Activated CD4-positive, alpha-beta T cell treated with anti-CD3 and anti-CD28 coated beads, Interleukin-10, Interleukin-2, amounts not matched to agents 100 ng/mL and 50 ng/mL, durations not matched to agents 16 hours and 8 hours (primary cell): ENCODE measurements at places on chromosomes 5 and 9.

GRCh38 chr5:67639976-67640375 lies 443.4 kb upstream of the CD180 start:
- no peak for DNase-seq

- DNase-seq: peak; percentile 60
These were observed 23.9 kb upstream of the PPP3R2 start for GRCh38 chr9:101618698-101619097.

DNA sequence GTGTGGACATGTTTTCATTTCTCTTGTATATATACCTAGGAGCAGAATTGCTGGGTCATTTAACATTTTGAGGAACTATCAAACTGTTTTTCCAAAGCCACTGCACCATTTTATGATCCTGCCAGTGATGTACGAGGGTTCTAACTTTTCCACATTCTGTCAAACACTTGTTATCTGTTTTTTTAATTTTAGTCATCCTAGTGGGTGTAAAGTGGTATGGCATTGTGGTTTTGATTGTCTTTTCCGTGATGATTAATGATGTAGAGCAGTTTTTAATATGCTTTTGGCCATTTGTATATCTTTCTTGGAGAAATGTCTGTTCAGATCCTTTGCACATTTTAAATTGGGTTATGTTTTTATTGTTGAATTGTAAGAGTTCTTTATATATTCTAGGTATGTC lies 107.0 kb downstream of the MELK start:
- DNase-seq: no peak

GRCh38 chr5:178751286-178751685 lies 20.8 kb upstream of the ZNF354A start:
- DNase-seq: no peak

DNA sequence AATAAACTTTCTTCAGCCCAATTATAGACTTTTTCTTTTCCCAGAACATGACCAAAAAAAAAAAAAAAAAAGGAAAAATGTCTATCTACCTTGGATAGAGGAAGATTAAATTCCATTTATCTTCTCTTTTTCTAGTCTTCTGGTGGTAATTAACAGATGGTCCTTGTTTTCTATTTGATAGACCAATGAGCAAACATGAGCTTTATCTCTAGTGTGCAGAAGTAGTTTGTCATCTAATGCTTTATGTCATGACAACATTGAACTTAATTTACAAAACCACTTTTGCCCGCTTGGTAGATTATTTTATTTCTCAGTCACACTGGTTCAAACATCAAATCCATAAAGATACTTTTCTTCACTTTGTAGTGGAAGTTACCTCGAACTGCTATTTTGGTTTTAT lies 69.5 kb upstream of the ELL2 start:
- DNase-seq: no peak

DNA sequence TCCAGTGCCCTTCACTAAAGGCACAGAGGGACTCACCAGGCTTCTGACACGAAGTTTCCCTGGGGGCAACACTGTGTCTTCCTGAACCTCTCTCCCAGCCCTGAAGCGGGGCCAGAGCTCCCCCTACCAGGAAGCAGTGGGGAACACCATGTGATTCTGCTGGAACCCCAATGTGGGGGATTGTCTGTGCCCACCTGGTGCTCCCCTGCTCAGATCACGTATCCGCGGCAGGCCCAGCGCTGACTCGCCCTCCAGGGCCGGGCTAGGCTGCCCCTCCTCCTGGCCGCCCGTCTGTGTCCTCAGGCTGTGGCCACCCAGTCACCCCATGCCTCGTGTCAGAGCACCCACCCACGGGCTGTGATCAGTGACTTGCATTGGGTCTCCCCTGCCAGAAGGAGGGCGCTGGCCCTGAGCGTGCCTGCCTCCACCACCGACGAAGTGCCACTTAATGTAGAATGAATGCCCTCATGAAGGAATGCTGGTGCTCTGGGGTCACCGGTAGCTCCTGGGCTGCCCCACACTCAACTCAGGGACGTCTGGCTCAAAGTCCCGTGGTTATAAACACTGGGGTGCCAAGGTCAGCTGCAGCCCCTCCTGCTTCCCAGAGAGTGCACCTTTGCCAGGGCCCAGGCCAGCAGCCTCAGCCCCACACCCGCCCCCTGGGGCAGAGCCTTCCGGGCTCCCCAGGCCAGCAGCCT lies 22.1 kb downstream of the SARDH start:
- no peak for DNase-seq

DNA sequence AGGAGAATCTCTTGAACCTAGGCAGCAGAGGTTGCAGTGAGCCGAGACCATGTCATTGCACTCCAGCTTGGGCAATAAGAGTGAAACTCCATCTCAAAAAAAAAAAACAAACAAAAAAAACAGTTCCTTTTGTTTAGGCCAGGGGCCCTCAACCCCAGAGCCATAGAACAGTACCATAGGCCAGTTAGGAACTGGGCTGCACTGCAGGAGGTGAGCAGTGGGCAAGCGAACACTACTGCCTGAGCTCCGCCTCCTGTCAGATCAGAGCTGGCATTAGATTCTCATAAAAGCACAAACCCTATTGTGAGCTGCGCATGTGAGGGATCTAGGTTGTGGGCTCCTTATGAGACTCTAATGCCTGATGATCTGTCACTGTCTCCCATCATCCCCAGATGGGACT lies 49.1 kb upstream of the SUB1 start:
- no peak for DNase-seq

DNA sequence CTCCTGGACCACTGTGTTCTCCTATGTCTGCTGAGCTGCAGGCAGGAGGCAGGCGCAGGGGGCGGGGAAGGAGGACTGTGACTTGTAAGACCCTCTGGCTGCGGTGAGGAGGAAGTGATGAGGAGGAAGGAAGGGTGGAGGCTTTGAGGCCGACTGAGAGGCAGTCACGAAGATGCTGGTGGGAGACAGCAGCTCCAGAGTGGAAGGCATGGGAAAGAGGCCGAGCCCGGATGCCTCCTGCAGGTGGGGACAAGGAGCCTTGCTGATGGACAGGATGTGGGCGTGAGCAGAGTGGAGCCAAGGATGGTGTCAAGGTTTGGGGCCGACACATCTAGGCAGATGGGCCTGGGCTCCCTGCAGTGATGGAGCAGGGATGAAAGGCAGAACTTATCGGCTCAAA lies 74.3 kb upstream of the ICE1 start:
- no peak for DNase-seq

GRCh38 chr9:72443855-72444254 lies 77.6 kb upstream of the TMC1 start:
- peak; percentile 87 for DNase-seq

GRCh38 chr5:36360307-36360706 lies 58.6 kb upstream of the RANBP3L start:
- peak; percentile 11 for DNase-seq

DNA sequence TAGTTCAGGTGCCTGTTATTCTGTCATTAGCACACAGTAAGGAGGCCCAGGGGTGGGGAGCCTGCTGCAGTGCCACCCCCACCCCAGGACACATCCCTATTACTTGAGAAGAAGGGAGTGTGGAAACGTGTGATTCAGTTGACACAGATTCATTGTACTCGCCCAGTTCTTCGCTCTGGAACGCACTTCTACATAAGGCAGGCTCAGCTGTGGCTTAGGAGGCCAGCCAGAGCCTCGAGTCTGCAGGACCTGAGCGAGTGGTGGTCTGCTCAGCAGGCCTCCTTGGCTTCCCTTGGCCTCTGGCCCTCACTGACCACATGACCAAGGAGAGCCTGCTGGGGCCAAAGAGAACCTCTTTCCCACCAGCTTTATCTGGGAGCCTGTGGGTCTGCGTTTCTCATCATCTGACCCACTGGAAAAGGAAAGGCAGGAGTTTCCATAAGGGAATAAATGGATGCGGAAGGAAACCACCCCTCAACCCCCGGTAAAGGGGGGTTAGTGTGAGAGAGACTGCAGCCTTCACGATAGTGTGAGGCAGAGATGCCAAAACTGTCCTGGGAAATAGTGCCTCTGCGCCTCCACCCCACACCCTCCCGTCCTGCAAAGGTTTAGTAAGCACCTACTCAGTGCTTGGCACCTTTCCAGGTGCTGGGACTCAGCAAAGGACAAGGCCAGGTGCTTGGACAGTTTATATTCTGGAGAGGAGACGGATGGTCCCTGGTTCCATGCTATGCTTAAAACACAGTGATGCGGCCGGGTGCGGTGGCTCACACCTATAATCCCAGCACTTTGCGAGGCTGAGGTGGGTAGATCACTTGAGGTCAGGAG lies 73.7 kb downstream of the PPARGC1B start:
- DNase-seq: no peak

- no peak for DNase-seq
These were observed 396.2 kb upstream of the IRX4 start for GRCh38 chr5:2278825-2279456.

GRCh38 chr5:483011-483410 lies 40.0 kb downstream of the EXOC3 start:
- no peak for DNase-seq

- peak; percentile 96 for DNase-seq
These were observed 3.5 kb upstream of the NEK6 start for GRCh38 chr9:124254261-124254682.

DNA sequence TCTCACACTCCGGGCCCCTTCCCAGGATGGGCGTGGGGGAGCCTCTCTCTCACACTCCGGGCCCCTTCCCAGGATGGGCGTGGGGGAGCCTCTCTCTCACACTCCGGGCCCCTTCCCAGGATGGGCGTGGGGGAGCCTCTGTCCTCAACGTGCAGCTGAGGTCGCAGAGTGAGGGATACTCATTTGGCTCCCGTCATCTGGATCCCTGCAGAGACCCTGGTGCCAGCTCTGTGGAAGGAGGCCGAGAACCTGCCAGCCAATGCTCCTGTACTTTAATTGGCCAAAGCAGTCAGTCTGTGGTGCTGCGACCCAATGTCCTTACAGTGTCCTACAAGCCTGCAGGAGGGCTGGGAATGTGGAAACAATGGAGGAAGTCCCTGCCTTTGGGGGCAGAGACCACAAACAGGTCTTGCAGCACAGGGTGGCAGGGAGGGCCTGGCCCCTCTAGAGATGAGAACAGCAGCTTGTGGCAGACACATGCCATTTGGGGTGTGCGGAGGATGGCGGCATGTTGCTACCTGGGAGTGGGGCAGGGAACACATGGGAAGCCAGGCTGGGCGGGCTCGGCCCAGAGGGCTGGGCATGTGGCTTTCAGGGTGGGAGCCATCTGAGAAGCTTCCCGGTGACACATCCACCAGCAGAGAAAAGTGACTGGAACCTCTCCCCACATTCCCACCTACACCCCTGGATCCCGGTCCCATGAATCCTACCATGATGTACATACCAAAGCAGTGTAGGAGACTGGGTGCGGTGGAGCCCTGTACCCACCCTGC lies 13.6 kb upstream of the MRNIP start:
- DNase-seq: no peak

- peak; percentile 75 for DNase-seq
These were observed 98.6 kb downstream of the FBXW11 start for GRCh38 chr5:171907725-171908343.

DNA sequence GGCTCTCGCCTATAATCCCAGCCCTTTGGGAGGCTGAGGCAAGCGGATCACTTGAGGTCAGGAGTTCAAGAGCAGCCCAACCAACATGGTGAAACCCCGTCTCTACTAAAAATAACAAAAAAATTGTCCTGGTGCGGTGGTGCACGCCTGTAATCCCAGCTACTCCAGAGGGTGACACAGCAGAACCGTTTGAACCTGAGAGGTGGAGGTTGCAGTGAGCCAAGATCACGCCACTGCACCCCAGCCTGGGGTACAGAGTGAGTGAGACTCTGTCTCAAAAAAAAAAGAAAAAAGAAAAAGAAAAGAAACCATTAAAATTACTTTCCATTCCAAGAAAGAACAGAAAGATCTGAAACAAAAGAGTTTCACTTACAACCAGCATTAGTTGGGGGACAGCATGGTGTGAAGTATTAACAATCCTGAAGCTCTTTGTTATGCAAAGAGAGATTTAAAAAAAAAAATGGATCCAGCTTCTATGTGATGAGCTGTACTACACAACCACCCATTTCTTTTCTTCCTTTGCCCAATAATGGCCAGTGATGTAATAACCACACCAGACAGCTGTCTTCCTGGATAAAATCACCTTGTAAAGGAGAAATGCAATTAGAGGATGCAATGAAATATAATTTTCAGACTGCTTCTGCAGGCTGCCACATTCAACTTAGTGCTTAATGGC lies 76.9 kb downstream of the MED27 start:
- peak; percentile 30 for DNase-seq

DNA sequence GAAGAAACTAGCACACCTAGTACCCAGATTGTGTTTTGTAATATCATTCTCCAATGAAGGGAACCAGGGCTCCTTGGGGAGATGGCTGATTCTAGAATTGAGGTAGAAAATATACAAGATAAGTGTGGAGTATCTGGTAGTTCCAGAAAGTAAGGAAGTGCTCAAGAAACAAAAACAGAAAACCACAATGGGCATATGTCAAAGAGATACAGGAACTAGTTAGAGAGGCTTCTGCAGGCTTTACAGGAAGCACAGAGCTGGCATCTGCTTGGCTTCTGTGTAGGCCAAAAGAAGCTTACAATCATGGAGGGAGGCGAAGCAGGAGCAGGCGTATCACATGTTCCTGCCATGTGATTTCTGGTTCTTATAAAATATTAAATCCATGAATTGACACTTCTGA lies 105.7 kb upstream of the TMEM161B start:
- DNase-seq: no peak

- no peak for DNase-seq
These were observed 18.6 kb upstream of the ANKRD18A start for GRCh38 chr9:38638881-38639576.

- no peak for DNase-seq
These were observed 4.4 kb upstream of the PRR7 start for GRCh38 chr5:177442066-177442826.

DNA sequence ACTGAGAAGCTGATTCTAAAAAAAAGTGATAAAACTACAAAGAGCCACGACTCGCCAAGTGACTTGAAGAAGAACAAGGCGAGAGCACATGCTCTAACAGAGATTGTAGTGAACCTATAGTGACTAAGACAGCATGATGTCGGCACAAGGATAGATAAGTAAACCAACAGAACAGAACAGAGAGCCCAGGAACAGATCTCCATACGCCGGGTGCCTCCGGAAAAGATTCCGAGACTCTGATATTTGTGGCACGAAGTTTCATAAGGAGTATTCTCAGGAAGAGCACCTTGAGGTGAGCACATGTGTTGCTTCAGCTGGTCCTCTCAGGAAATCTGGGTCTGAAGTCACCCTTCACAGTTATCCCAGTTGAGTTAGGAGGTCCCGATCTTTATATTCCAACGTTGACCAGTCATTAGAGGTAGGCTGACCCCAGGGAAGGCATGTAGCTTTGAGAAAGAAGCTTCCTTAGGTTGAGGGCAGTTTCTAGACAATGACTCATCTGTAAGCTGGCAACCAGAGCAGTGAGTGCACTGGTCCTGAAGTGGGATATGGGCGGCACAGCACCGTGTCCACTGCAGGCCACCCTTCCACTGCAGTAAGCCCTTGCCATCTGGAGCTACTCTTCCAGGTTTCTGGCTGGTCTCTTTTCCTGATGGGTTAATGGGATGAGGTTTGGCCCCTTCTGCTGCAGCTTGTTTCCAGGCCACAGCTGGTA lies 13.6 kb upstream of the CLK4 start:
- no peak for DNase-seq
